Type B pancreatic cell (in vitro differentiated cells): ENCODE measurements at places on chromosomes 6 and 20. TPM values are rescaled to one million over a fixed set of nuclear protein-coding genes. Genes with fewer than 3 reads are reported as not detected.

The CRISP3 gene
- total RNA-seq = 57.4 and 120 TPM in 2 replicates

GRCh38 chr20:60952861-60953260, 299.2 kb upstream of the CDH4 start:
- H3K27ac ChIP-seq = no peak overlapping the region
- no peaks in the 10 kb centered on the region for H3K36me3 ChIP-seq
- no peak overlapping the region for H3K4me3 ChIP-seq
- no peaks in the 10 kb centered on the region for H3K4me1 ChIP-seq

DNA sequence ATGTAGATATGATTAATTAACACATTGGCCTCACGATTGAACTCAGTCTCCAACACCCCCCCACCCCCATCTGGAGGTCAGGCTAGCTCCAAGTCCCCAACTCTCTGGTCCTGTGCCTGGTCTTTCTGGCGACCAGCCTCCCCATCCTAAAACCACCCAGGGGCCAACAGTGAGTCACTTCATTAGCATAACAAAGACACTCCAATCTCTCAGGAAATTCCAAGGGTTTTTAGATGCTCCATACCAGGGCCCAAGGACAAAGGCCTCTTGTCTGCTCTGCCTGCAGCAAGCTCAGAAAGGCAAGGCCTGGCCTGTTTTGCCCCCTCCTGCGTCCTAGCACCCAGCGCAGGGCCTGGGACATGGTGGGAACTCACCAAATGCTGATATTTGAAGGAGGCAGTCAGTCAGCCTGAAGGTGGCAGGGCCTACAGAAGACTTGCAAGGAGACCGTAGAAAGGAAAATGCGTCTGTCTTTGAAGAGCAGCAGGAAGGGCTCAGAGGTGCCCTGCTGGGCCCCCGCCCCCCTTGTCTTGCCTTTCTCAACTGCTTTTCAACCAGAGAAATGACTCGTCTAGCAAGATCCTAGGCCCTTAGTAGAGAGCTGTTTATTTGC, 184.7 kb downstream of the CDH4 start:
- H3K4me3 ChIP-seq = peak overlapping the region; percentile 48
- no peak for DNase-seq
- no peaks in the 10 kb centered on the region for H3K36me3 ChIP-seq
- H3K27me3 ChIP-seq = peaks cover 33% of the 10 kb centered on the region

The PACSIN1 gene
- 3.4 and 12.5 TPM in 2 replicates for total RNA-seq

DNA sequence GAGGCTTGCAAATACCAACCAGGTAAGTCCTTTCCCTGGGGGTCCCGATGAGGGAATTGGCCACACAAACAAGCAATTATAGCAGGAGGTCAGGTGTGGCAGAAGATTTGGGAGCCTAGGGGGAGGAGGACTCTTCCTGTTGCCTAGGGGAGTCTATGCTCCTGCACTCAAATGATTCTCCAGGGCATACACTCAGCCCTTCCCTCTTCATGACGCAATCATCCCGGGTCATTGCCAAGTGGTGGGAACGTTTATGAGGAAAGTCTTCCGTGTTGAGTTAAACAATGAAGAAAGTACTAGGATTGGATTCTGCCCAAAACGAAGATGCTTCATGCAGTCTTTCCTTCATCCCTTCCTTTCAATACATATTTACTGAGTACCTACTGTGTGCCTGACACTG, 186.5 kb upstream of the TSHZ2 start:
- H3K27ac ChIP-seq = no peak overlapping the region
- H3K27me3 ChIP-seq = peaks cover 7% of the 10 kb centered on the region
- no peaks in the 10 kb centered on the region for H3K36me3 ChIP-seq
- no peak for DNase-seq
- H3K4me1 ChIP-seq = peaks cover 6% of the 10 kb centered on the region
